ENCODE measurements at places on chromosomes 3 and 15. TPM values are rescaled to one million over a fixed set of nuclear protein-coding genes. Genes with fewer than 3 reads are reported as not detected.

The SPTBN5 gene
- 3.0 TPM for total RNA-seq

The LRRC31 gene
- not detected for total RNA-seq

The WWTR1 gene
- total RNA-seq, result 0.49 TPM

The STAB1 gene
- total RNA-seq, result 26.1 TPM

The COLQ gene
- 5.7 TPM for total RNA-seq

The TRIM71 gene
- not detected for total RNA-seq

The STRA6 gene
- not detected for total RNA-seq

The AADACL2 gene
- not detected for total RNA-seq

The RLBP1 gene
- total RNA-seq, result not detected

The IGF2BP2 gene
- total RNA-seq, result 5.0 TPM

The RBP2 gene
- total RNA-seq, result not detected

The SCG5 gene
- 0.37 TPM for total RNA-seq
